ENCODE measurements at places on chromosomes 6 and 20. TPM values are rescaled to one million over a fixed set of nuclear protein-coding genes. Genes with fewer than 3 reads are reported as not detected.

Gene CBLN4
- total RNA-seq = not detected

Gene MLN
- total RNA-seq = not detected

Gene IL20RA
- total RNA-seq = 0.07 TPM

Gene TAP1
- 33.3 TPM for total RNA-seq

Gene MUCL3
- total RNA-seq = 0.15 TPM

Gene C6orf52
- 1.7 TPM for total RNA-seq

Gene NTSR1
- total RNA-seq = 0.07 TPM

Gene HAO1
- total RNA-seq = not detected

Gene SLC16A10
- total RNA-seq = 0.60 TPM

Gene VWA7
- total RNA-seq = 1.7 TPM

Gene PTCHD4
- 0.04 TPM for total RNA-seq

Gene SAPCD1
- total RNA-seq = 3.7 TPM

Gene UBE3D
- 2.8 TPM for total RNA-seq

Gene PHACTR1
- total RNA-seq = not detected

Gene LAMA2
- 0.48 TPM for total RNA-seq

Gene CCR6
- not detected for total RNA-seq

Gene SYCP2
- total RNA-seq = 0.29 TPM

Gene RAD21L1
- not detected for total RNA-seq

Gene NKX2-2
- total RNA-seq = not detected

Gene SLC17A1
- not detected for total RNA-seq

Gene POLR1H
- total RNA-seq = 30.1 TPM

Gene DDRGK1
- total RNA-seq = 99.9 TPM

Data from A549 treated with dexamethasone at 1 μM for 4 hours (cell line).